Memory B cell (primary cell): ENCODE measurements at places on chromosomes 16 and 17.

DNA sequence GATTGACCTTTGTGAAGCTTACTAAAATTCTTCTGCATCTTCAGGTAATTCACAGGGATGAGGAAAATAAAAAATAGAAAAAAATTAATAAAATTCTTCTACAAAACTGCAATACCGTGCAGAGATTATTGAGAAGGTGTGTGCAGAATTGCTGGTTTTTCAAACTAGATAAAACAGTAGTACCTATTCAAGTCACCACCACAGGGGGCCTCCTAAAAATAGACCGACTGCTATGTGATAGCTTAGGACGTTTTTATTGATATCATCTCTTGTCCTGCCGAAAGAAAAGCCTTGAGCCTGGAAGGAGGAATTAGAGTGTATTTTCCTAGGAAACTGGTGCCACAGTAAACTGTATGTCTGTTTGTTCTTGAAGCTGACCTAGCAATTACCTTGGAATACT lies 325.9 kb downstream of the ZFHX3 start:
- no peak overlapping the region for H3K4me3 ChIP-seq
- no peaks in the 10 kb centered on the region for H3K4me1 ChIP-seq
- no peak for DNase-seq
- peaks cover 3% of the 10 kb centered on the region for H3K36me3 ChIP-seq

DNA sequence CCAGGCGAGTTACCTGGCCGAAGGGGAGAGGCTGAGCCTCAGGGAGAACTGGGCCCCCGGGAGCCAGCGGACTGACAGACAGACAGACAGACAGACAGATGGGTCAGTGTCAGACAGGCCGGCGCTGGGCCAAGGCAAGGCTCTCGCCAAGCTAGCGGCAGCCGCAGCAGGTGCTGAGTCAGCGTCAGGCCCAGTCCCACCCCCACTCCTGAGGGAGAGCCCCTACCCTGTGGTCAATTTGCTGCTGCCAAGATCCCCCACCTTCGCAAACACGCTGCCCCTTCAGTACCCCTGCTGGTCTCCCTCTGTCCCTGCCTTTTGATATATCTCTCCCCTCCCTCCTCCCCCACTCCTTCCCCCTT lies 1.5 kb downstream of the FGF11 start:
- DNase-seq, result no peak
- H3K4me3 ChIP-seq, result no peak overlapping the region
- peaks cover 6% of the 10 kb centered on the region for H3K36me3 ChIP-seq
- peaks cover 32% of the 10 kb centered on the region for H3K4me1 ChIP-seq

DNA sequence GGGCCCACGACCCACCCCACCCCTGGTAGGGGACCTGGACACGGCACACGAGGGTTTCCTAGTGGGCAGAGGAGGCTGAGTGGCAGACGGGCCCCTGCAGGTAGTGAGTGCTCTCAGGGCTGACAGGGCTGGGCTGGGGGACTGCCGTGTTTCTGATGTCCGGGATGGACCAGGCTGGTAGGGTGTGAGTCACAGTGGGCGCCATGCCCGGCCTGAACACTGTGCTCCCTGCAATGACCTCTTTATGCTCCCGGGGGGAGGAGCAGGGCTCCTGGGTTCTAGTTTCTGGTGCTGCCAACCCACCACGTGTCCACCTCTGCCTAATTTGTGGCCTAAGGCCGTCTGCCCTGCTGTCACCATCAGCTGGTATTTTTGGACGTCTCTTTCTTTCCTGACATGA lies 26.3 kb downstream of the ARHGAP23 start:
- H3K4me1 ChIP-seq, result peaks cover 8% of the 10 kb centered on the region
- DNase-seq, result no peak
- no peaks in the 10 kb centered on the region for H3K36me3 ChIP-seq
- H3K27me3 ChIP-seq, result peaks cover 28% of the 10 kb centered on the region
- no peak overlapping the region for H3K4me3 ChIP-seq

DNA sequence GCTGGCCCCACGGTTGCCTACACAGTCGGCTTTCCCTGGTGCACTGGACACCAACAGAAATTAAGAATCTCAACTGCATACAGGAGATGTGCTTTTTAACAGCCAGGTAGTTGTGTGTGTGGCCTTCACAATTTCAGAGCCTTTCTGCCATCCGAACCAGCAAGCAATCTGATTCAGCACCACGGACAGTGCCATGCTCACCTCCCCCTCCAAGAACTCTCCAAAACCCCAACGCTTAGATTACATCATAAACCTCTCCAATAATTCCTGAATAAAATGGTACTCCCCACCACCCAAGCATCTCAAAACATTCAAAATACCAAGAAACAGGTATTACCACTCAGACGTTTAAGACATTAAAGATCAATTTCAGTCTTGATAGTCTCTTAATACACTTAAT lies 31.8 kb downstream of the USP7 start:
- peak overlapping the region; percentile 2 for H3K27ac ChIP-seq
- no peak overlapping the region for H3K4me3 ChIP-seq
- H3K4me1 ChIP-seq, result peaks cover 40% of the 10 kb centered on the region
- no peaks in the 10 kb centered on the region for H3K27me3 ChIP-seq
- peaks cover 12% of the 10 kb centered on the region for H3K36me3 ChIP-seq

- no peak overlapping the region for H3K4me3 ChIP-seq
- peaks cover 4% of the 10 kb centered on the region for H3K36me3 ChIP-seq
- H3K4me1 ChIP-seq, result peaks cover 12% of the 10 kb centered on the region
- no peak for DNase-seq
- H3K27ac ChIP-seq, result no peak overlapping the region
- H3K27me3 ChIP-seq, result no peaks in the 10 kb centered on the region
Measured at GRCh38 chr16:81632392-81633146, 146.5 kb upstream of the PLCG2 start.

- no peaks in the 10 kb centered on the region for H3K27me3 ChIP-seq
- no peak overlapping the region for H3K4me3 ChIP-seq
- no peaks in the 10 kb centered on the region for H3K36me3 ChIP-seq
- H3K27ac ChIP-seq, result no peak overlapping the region
Measured at GRCh38 chr17:29595943-29596774, 3.2 kb downstream of the ANKRD13B start.
